Stimulated activated CD8-positive, alpha-beta memory T cell treated with anti-CD3 and anti-CD28 coated beads, Interleukin-2, amount 100 ng/mL, for 48 hours (primary cell): ENCODE measurements at places on chromosomes 7 and 10.

DNA sequence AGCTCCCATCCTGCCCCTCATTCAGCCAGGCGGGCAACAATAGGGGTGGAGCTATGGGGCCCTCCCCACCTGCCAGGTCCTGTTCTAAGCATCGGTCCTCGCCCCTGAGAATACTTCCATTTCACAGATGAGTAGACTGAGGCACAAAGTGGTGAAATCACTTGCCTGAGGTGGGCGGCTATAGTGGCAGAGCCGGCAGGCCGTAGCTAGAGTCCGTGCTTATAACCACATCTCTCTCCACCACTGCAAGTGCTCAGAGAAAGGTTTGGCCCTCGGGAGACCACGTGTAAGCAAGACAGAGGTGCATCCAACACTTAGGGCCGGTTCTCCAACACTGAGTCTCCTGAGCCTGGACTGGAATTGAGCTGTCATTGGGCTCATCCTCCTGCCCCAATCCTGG, 145.8 kb upstream of the UNC5B start:
- no peak for DNase-seq

- DNase-seq, result no peak
Observed at GRCh38 chr10:69721690-69722310, 79.9 kb upstream of the COL13A1 start.

DNA sequence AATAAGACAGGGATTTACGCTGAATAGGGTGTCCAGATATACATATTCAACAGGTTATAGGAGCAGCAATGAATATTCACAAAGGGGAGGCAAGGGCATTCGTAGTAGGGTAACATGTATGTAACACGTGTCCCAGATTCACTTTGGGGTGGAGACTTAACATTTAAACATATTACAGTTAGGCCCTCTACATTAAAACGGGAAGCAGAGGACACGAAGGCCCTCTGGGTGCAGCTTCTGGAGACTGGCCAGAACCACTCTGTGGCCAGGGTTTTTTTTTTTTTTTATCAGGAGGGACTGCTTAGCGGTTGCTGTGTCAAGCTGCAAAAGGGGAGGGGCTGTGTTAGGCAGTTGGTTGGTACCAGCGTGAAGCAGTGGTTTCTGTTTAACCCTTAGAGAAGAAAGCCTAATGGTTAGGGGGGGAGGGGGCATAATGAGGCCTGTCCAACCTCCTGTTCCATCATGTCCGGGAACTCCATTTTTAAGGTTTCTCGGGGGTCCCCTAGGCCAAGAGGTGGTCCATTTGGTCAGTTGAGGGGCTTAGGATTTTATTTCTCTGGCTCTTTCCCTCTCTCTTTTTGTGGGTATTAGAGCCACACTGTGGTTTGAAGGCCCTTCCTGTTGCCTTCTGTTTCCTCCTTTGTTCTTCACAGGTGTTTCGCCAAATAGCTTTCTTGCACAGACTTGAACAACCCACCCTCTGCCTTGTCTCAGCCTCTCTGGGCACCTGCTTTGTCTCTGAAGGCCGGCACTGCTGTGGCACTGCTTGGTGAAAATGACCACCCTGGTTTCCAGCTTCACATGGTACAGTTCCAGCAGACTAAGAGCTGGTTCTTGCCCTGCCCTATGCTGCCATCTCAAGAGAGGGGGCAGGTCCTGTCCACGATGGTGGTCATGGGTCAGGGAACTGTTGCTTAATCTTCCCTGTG, 26.4 kb downstream of the PRF1 start:
- DNase-seq, result no peak

GRCh38 chr10:81569488-81569887, 305.5 kb upstream of the NRG3 start:
- DNase-seq, result no peak

DNA sequence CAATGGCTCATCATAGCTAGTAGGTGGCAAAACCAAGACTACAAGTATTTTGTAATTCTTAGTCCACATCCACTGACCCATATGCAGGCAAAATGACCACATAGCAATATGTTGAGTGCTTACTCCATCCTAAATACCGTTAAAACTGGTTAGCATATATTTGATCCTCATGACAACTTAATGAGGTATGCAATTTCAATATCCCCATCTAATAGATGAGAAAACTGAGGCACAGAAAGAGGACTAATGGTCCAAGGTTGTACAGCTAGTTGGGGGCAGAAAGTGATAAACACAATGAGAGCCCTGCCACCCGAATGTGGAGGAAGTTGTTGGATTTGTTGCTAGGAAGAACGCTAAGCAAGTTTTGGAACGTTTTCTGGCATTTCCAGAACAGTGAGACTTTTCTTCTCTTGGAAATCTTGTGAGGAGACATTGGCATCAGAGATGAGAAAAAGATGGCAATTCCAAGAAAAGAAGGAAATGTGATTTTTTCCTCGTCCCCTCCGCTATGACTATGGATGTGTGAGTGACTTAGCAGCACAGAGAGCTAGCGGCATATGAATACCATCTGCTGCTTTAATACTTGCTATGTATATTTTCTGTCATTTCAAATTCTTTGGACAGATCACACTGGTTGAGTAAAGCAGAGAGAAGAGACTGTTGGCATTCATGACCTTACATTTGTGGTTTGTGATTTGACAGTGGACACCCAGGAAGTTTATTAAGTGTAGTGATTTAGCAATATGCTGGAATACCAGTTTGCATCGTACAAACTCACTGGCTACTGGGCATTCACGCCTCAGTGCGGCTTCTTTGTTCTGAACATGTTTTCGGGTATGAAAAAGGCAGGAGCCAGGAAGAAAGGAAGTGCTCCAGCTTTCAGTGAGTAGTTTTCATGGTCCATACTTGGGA, 51.5 kb downstream of the NRCAM start:
- no peak for DNase-seq

GRCh38 chr7:42125321-42125720, 111.7 kb downstream of the GLI3 start:
- no peak for DNase-seq

DNA sequence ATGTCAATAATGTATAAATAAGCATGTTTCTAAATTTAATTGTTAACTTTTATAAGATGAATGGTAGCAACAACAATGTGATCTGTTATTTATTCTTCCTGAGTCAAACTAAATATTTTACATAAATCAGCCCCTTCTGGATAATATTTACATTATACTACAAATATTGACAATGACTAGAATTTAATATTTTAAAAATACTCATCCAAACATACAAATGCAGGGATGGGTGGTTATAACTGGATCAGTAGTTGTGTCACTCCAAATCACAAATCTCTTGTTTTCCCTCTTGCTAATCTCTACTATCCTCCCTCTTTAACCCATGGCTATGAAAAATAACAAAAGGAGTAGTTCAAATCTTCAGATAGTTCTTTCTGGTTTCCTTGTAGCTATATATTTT, 407.0 kb downstream of the HTR7 start:
- no peak for DNase-seq

GRCh38 chr10:62831346-62831745, 15.2 kb upstream of the EGR2 start:
- DNase-seq, result no peak

- DNase-seq, result no peak
Observed at GRCh38 chr7:94949532-94949931, 42.1 kb downstream of the PPP1R9A start.

DNA sequence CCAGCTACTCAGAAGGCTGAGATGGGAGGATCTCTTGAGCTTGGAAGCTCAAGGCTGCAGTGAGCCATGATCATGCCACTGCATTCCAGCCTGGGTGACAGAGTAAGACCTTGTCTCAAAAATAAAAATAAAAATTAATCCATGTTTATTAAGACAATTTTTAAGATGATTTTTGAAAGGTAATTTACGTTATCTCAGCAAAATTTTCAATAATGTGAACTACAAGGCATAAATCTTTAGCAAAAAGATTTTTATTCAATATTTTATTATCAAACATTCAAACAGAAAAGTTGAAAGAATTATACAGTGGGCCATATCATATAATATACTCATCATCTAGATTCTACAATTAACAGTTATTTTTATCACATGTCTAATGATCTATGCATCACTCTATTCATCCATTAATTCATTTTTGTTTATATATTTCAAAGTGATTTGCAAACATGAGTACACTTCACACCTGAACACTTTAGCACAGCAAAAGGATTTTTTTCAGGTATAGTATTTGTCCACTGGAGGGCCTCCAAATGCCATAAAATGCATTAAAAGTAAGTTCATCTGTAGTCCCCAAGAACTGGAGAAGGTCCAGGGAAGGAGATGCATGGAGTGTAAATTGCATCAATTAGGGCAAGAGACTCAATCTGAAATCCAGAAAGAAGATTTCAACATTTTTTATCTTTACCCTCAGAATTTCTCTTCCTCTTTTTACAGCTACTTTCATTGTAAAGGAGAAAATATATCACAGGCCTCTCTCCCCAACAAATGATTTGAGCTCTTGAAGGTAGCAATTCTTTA, 38.6 kb upstream of the RSBN1L start:
- DNase-seq, result no peak

DNA sequence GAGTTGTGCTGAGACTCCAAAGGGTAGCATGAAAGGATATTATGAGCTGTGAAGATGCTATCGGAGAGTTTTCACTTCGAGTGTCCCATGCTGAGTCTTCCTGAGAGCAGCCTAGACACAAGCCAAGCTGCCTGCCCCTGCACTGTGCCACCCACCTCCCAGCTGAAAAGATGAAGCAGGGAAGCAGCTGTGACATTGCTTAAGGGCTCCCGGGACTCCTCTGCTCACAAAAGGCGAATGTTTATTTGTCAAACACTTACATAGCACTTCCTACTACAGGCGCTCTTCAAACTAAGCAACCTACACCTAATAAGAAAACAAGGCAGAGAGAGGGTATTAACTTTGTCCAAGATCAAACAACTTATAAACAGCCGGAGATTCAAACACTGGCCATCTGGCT, 95.6 kb downstream of the OSBPL3 start:
- DNase-seq, result no peak

- DNase-seq, result no peak
Observed at GRCh38 chr10:10794046-10794445, 223.6 kb upstream of the CELF2 start.

DNA sequence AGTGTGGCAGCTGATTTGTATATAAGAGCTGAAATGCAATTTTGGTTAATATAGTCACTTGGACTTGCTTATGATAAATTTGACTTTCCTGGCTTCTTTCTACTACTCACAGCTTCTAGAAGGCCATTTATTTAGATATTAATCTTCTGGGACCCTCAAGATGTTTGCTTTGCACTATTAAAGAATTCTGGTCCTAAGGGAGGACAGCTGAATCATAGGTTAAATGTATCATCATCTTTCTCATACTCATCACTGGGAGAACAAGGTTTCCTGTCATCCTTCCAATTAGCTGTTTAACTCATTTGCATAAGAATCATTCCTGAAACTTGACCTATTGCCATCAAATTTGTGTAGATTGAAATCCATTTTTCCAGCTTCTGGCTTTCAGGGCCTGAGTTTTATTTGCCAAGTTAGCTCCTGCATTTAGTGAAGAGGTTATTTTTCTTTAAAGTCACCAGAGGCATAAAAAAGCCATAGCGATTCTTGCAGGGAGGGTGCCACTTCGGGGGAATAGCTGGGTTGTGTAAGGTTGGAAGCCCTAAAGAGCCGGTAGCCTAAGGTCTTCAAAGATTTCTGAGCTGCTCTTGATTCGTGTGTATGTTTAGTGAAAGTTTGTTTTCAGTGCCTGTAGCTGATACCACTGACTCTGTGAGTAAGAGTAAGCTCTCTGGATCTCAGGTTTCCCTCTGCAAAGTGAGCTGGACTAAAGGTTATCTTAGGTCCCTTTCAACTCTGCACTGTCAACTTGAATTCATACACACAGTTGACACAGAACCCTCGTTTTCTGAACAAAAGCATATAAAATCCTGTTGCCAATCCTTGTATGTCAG, 4.3 kb downstream of the MAP3K8 start:
- no peak for DNase-seq

- no peak for DNase-seq
Observed at GRCh38 chr7:69597278-69598076, 798 bp upstream of the AUTS2 start.

DNA sequence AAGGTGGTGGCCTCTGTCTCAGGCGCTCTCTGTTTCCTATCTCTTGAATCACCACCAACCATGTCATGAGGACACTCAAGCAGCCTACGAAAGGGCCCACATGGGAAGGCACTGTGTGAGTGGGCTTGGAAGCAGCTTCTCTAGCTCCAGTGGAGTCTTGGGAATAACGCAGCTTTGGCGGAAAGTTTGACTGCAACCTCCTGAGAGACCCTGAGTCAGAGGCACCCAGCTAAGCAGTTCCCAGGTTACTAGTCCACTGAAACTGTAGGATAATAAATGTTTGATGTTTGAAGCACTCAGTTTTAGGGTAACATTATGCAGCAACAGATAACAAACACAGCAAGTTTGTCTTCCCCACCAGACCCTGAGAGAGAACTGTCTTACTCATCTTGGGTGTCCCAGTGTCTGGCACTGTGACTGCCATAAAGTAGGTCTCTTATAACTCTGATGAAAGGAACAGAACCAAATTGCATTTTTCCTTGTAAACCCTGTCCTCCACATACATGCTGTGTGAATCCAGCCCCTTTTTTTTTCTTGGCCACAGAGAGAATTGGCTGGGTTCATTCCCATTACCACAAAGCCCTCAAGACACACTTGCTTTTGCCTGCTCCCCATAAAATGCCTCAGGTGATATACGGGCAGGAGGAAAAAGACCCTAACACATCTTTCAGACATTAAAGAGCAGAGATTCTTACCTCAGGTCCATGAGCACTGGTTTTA, 185.5 kb downstream of the ZNF365 start:
- DNase-seq, result no peak

- no peak for DNase-seq
Observed at GRCh38 chr10:34954142-34954541, 136.0 kb downstream of the CUL2 start.

- DNase-seq, result no peak
Observed at GRCh38 chr7:46549347-46549746, 628.3 kb upstream of the IGFBP3 start.

DNA sequence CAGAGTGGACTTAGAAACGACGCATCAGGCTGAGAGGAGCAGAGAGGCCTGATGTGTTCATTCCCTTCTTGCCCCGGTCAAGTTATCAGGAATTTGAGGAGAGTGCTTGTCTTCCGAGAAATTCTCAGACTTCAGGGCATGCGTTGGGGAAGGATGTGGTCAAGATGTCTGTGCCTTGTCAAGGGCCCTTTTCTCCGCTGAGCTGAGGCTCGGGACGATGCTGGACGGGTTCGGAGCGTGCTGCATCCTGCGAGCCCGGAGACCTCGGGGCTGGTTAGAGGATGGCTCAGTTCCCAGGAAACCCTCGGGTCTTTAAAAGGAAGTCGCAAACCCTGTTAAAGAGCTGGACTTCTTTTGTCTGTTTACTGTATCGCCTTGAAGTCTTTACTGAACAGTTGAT, 325.4 kb downstream of the ADARB2 start:
- DNase-seq, result no peak

DNA sequence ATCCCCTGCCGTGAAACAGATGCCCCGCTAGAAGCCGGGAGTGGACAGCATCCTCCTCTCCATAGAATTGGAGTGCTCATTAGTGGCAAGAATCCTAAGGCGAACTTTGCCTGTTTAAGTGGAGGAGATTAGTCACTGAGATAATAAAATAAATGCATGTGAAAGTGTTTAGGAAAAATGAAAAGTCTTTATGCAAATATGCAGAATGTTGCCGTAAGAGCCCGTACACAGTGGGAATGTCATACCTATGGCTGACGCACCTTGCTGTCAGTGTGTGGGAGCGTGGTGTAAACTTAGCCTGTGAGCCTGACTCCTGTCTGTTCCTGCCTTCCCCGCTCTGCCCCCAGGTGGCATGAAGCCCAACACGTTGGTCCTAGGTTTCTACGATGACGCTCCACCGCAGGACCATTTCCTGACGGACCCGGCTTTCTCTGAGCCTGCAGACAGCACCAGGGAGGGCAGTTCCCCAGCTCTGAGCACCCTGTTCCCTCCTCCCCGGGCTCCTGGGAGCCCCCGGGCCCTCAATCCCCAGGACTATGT, 1.7 kb upstream of the TRIP6 start:
- no peak for DNase-seq
